AG04449 (cell line): ENCODE measurements at places on chromosomes 13 and 19.

DNA sequence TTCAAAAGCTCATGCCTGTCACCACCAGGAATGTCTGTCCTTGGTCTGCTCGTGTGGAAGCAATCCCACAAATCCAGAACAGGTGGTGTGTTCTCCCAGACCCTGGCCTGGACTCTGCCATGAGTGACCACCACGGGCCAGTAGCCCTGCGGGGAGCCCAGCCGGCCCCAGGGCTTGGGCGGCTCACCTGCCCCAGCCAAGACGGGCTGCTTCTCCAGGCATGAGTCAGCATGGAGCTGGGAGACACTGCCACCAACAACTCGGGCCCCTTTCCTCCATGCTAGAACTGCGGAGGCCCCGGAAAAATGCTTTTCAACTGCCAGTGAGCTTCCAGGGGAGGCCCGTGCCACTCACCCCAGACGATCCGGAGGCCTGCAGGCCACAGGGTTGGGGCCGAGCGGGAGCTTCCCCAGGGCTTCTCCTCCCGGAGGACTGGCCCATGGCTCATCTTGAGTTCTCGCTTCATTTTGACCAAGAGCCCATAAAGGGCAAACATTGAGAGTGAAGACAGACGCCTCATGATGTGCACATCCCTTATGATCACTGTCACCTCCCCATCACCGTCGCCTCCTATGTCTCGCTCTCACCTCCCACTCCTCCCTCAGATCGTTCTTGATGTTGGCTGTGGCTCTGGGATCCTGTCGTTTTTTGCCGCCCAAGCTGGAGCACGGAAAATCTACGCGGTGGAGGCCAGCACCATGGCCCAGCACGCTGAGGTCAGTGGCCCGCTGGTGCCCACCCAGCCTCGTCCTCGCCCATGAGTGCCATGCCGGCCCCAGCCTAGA lies 16.7 kb downstream of the YIPF2 start:
- no peak for DNase-seq

DNA sequence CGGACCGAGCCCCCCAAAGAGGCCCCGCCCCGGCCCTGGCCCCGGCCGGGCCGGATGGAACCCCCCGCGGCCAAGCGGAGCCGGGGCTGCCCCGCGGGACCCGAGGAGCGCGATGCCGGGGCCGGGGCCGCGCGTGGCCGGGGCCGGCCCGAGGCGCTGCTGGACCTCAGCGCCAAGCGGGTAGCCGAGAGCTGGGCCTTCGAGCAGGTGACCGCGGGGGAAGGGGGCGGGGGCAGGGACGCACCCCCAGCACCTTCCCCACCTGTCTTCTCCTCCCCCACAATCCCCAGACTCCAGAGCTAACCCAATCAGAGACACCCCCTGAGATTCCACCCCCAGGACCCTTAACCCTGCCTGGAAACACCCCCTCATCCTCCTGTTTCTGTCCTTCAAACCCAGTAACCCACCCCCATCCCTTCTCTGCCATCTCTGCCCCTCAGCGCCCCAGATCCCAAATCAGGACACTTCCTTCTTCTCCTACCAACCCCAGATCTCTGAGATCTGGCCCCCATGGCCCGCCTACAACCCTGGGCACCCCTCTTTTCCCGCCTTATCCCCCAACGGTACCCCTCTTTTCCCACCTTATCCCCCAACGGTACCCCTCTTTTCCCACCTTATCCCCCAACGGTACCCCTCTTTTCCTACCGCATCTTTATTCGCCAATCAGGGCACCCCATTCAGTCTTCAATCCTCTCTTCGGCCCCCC lies 505 bp downstream of the ZSWIM4 start:
- DNase-seq: no peak

DNA sequence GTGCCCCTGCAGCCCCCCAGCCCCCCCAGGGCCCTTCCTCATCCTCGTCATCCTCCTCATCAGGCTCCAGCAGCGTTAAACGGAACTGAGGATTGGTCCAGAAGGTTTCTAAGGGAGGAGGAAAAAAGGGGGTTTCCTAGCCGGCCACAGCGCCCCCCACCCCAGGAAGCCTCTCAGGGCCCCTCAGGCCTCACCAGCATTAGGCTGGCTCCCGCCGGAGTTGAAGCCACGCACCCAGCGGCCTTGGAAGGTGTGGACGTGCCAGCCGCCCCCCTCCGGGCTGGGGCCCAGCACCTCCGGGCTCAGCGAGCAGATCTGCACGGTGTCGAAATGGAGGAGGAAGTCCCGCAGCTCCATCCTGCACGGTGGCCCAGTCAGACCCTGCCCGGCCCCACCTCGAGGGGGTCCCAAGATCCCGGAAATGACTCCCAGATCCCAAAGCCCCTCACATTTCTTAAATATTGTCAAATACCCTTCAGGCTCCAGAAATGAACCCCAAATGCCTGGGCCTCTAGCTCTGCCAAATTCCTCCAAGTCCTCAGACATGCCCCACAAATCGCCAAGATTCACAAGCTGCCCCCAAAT lies 6.9 kb downstream of the CAPN12 start:
- no peak for DNase-seq

DNA sequence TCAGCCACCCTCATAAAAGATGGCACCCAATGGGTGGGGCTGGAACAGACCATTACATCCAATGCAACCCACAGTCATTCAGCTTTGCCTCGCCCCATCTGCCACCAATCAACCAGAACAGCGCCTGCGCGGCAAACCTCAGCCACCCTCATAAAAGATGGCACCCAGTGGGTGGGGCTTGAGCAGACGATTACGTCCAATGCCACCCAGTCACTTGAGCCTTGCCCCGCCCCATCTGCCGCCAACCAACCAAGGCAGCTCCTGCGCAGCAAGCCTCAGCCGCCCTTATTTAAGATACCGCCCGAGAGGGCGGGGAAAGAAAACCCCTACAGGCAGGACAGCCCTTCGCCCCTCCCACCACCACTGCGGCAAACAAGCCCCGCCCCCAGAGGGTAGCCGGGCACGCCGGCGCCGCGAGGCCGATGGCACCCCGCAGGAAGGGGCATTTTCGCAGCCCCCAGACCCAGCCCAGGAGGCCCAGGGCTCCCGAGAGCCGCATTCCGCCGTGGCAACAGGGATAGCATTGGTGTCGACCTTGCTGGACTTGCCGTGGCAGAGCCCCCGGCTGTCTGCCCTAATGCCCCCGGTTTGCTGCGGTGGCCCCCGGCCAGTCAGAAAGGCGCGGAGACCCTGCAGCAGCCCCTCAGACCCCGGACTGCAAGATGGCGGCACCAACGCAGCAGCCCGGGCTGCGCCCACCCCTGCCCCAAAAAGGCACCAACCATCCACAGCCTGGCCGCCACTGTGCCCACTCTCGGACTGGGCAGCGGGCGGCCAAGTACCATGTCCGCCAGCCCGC lies 675 bp downstream of the PEG3 start:
- DNase-seq: no peak

DNA sequence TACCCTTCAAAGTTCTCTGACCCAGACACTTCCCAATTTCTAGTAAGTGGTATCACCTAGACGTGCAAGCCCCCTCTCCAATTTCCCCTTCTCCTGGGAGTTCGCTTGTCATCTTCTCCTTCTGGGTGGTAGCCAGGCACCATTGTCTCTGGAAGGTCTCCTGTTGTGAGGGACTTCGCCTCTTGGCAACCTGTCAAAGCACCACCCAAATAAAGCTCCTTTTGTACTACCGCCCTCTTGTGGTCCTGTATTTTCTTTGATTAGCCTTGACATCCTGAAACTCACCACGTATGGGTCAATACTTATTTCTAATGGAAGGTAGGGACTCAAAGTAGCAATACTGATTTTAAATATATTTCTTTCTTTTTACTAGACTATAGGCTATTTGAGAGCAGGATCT lies 8.2 kb downstream of the GPC5 start:
- no peak for DNase-seq

GRCh38 chr19:12628040-12629022 lies 17.6 kb downstream of the ZNF791 start:
- DNase-seq: no peak

DNA sequence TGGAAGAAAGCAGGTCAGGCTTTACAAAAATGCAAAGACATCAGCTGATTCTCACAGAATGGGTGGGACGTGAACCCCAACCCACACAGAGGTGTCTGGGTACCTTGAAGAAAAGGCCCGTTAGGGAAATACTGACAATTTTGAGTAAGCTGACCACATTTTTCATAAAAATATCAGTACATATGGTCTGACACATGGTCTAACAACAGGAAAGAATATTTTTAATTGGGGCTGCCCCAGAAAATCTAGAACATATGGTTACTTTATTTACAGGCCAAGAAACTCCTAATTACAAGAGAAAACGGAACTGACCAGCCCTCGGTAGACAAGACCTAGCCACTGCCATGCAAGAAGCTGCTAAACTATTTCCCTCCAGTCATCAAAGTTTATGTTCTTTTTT lies 48.7 kb upstream of the ITM2B start:
- no peak for DNase-seq

DNA sequence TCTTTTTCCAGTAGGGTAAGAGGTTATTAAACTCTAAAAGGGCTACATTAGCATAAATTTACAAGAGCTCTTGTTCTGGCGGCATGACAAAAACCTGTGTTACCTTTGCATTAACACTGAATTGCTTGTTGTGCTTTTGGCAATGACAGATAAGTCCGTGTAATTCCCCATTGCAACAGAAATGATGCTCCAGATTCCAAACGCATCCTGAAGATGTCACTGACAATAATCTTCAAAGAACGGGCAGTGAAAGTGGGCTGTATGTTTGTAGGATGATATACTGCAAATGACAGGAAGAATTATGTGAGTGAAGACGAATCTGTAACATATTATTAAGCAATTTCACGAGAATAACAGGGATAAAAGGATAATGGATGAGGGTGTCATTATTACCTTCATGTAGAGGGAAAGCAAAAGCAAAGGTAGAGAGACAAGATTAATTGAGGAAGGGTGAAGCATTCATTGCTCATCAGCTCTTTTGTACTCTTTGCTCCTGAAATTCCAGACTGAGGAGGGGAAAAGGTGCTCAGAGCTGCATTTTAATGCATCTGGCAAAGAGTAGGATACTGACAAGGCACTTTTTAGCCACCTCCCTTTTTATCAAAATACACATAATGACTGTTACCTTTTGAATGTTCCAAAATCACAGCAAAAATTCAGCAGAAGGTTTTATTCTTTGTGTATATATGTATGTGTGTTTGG lies 38.5 kb upstream of the MAB21L1 start:
- no peak for DNase-seq

- no peak for DNase-seq
These were observed 1.6 kb downstream of the GPC5 start for GRCh38 chr13:91400063-91400399.

DNA sequence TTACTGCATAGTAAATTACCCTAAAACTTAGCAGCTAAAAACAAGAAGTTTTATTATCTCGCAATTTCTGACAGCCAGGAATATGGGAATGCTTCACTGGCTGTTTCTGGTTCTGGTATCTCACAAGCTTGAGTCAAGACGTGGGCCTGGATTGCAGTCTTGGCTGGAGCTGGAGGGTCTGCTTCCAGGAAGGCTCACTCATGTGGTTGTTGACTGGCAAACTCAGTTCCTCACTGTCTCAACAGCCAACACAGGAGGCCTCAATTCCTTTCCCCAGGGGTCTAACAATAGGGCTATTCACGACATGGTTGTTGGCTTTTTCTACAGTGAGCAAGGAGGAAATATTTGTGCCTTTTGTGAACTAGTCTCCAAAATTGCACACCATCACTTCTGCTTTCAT lies 146.3 kb downstream of the GPC5 start:
- DNase-seq: no peak
